ENCODE measurements at places on chromosomes 11 and 22.

DNA sequence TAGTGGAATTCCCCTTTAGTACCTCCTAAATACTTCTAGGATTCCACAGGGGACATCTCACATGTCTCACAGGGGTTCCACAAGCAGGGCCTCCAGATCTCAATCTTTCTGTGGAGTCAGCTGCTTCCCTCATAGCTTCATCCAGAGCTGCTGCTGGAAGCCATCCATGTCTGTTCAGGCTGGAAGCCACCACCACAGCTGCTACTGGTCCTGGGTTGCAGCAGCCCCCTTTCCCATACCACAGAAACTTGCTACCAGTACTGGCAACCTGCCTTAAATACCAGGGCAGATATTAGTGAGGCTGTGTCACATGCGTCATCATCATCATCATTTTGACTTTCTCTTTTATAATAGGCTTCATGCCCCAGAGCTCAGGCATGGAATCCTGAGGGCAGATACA is 242.7 kb upstream of the NCAM1 start:
- no peak for DNase-seq

- DNase-seq = no peak
Measured at GRCh38 chr11:44404736-44405395, 94.9 kb upstream of the ALX4 start.

DNA sequence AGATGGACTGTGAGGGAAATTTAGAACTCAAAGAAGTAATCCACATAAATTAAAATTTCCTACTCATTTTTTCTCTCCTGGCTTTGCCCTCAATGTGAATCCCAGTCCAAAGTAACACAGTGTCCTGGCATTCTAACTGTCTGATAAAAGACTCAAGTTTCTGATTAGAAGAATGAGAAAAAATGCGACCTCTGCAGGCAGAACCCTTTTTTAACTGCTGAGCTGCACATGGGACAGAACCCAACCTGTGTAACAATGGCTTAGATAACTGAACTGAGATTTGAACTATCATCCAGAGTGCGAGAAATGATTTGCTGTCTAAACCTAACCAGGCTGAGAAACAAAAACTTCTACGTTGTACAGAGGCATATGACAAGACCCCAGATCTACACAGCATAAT is 385.6 kb upstream of the LRRC4C start:
- DNase-seq = no peak

DNA sequence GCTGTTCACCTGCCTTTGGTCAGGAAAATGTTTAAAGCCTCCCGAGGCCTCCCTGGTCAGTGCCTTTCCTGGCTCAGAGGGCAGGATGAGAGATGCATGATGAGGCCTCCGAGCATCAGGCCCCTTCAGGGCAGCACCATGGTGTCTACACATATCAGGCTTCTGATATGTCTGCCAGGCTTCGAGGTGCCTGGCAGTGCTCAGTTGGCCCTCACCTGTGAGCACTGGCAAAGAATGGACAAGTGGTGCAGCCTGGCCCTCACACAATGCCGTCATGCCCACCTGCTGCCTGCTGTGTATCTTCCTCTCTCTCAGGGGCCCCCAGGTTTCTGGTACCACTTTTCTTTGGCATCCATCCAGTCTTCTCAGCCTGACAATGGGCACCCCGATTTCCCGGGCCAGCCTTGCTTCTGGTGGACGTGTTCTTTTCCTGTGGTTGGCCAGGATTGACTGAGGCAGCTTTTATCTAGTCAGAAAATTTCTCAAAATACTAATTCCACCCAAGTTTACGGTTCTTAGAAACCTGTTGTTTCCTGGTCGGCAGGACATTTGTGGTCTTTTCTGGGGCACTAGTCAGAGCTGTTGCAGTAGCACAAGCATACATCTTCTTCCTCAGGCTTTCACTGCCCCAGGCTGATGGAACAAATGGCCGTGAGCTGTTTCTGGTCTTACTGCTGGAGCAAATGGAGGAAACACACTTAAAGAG is 76.8 kb upstream of the SUSD2 start:
- no peak for DNase-seq

All from activated CD4-positive, alpha-beta T cell treated with anti-CD3 and anti-CD28 coated beads, Interleukin-2, amount 50 U/mL, for 4 hours (primary cell).